ENCODE measurements at places on chromosomes 6 and 20. TPM values are rescaled to one million over a fixed set of nuclear protein-coding genes. Genes with fewer than 3 reads are reported as not detected.

The CYB5R4 gene
- 4.7 TPM for total RNA-seq

The IL17A gene
- not detected for total RNA-seq

The PRICKLE4 gene
- not detected for total RNA-seq

The GPSM3 gene
- 3.9 TPM for total RNA-seq

The SLC18B1 gene
- total RNA-seq = 6.4 TPM
